ENCODE measurements at places on chromosomes 11 and 22.

DNA sequence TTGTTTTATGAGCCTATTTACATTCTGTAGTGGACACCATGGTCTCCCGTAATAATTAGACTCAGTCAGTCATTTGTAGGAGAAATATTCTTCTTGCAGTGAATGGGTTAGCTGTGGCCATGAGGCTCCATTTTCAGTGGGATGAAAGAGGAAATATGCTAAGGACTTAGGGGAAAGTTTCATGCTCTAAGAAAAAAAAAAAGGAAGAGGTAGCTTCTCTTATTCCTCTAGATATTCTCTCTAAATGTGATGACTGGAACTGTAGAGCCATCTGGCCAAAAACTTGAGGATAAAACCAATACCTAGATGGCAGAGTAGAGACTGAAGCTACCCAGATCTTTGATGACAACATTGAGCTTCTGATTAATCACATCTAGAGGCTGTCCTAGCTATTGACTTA, 75.8 kb upstream of the SESN3 start:
- DNase-seq: no peak

GRCh38 chr22:29838599-29838956, 504 bp upstream of the ASCC2 start:
- DNase-seq: no peak

DNA sequence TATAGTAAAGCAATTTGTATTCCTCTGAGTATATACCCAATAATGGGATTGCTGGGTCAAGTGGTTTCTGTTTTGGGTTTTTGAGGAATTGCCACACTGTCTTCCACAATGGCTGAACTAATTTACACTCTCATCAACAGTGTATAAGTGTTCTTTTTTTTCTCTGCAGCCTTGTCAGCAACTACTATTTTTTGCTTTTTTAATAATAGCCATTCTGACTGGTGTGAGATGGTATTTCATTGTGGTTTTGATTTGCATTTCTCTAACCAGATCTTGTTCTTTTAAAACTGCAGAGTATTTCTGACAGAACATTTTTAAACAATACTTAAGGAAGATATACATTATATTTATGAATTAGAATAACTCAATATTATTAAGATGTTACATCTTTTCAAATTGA, 1140.5 kb upstream of the CNTN5 start:
- DNase-seq: no peak

DNA sequence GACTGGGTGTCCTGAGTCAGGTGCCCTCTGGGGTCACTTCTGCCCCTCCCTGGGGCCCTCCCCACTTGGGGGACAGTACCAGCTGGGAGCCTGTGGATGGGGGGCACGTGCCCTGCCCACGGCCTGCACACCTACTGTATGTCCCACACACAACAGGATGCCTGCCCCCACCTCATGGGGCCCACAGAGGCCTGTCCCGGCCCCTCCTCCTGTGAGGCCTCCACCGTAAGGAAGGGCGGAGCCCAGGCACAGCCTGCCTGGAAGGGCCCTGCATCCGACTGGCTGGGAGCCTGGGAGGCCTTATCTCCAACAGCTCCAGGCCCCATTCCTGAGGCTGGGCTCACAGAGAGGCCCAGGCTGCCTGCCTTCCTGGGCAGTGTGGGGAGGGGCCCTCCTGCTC, 47.8 kb downstream of the BRSK2 start:
- DNase-seq: no peak

GRCh38 chr11:70122490-70123198, 44.5 kb downstream of the ANO1 start:
- no peak for DNase-seq

GRCh38 chr22:50521710-50522109, 3.7 kb downstream of the SCO2 start:
- no peak for DNase-seq

GRCh38 chr11:119533921-119534736, 111.2 kb upstream of the THY1 start:
- DNase-seq: peak; percentile 76

DNA sequence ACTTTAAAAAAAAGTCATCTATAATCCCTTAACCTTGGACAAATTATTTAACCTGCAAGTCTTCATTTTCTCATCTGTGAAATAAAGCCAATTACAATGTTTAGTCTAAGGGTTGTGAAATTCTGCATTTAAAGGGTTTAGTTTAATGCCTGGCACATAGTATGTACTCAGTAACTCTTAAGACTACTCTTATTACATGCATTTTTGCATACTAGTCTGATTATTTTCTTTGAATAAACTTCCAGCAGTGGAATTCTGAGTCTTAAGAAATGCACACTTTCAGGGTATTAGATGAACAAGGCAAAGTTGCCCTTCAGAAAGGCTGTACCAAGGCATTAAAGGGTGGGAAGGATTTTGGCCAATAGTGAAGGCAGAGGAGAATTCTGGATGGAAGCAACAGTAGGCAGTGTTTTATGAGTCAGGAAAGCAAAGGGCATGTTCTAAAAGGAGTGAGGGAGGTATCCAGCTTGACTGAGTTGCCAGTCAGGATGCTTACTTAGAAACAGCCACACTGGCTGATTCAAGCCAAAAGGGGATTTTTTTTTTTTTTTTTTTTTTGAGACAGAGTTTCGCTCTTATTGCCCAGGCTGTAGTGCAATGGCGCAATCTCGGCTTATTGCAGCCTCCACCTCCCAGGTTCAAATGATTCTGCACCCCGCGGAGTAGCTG, 50.5 kb downstream of the SWAP70 start:
- no peak for DNase-seq

DNA sequence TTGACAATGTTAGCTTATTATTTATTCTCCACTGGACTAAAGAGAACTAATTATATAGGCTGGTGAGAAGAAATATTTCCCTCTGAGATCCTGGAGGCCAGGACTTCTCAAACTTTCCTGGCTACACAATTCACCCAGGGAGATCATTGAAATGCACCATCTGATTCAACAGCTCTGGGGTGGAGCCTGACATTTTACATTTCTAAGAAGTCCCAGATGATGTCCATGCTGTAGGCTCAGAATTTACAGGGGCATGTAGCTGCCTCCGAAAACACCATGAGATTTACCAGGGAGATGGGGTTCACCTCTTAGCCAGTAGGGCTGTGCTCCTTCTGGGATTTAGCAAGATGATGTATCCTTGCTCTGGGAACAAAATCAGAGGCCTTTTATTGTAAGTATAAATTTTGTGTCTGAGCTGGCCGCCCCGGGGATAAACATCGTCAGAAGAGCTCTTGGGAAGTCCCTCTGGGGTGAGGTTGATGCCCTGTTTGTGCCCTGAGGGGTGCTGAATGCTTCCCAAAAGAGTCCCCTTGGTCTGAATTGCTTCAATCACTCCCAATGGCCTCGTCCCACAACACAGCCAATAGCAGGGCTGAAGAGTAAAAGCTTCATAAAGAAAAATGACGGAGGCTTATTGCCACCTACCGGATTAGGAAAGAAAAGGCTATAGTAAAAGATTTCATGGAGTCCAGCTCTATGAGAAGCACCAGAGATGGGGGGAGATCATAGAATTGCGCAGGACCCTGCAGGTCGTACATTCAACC, 33.4 kb upstream of the API5 start:
- DNase-seq: no peak

DNA sequence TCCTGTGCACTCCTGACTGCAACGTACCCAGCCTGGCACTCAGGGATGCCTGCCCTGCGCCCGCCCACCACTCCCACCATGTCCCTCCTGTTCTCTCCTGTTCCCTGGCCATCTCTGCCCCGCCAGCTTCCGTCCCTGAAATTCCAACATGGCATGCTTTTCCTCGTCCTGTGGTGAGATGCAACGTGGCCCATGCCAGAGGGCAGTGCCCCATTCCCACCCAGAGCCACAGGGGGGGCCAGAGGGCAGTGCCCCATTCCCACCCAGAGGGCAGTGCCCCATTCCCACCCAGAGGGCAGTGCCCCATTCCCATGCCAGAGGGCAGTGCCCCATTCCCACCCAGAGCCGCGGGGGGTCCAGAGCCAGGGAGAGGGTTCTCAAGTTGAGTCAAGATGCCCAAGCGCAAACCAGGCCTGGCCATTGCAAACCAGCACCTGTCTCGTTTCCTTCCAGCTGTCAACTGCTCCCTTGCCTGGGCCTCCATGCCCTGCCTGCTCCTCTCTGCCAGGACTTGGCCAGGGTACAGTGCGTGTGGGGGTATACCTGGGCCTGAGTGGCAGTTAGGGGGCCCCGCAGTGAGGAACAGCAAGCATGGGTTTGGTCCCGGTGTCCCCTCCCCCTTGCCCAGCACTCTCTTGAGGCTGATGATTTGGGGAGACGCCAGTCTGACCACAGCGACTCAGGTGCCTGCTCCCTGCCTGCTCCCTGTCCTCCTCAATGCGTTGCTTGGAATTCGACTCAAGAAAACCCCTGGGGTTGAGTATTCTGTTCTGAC, 14.6 kb downstream of the B3GAT1 start:
- no peak for DNase-seq

GRCh38 chr11:65172600-65172999, 2.6 kb downstream of the SPDYC start:
- no peak for DNase-seq

DNA sequence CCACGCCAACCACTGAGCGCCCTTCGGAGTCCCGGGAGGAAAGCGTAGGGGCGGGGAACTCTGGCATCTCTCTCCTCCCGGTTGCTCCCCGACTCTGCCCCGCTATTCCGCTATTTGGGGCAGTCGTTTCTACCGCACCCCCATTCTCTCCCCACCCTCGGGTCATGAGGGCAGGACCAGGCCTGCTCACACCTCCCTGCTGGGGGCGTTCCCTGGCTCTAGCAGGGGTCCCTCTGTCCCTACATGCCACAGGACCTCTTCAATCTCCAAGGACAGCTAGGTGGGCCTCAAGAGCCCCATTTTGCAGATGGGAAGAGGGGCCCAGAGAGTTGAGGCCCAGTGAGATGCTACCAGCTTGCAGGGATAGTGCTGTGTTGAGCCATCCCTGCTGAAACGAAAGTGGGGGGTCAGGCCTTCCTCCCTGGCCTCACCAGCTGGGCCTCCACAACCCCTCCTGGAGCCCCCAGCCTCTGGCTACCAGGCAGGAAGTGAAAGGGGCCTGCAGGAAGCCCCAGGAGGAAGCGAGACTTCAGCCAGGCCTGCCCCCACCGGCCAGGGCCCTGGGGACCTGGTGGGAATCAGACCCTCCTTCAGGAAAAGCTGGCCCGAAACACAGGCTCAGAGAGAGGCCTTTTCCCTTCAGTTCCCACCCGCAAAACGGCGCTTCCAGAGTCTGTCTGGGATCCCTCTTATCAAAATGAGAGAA, 5.5 kb upstream of the SHISA8 start:
- DNase-seq: no peak

DNA sequence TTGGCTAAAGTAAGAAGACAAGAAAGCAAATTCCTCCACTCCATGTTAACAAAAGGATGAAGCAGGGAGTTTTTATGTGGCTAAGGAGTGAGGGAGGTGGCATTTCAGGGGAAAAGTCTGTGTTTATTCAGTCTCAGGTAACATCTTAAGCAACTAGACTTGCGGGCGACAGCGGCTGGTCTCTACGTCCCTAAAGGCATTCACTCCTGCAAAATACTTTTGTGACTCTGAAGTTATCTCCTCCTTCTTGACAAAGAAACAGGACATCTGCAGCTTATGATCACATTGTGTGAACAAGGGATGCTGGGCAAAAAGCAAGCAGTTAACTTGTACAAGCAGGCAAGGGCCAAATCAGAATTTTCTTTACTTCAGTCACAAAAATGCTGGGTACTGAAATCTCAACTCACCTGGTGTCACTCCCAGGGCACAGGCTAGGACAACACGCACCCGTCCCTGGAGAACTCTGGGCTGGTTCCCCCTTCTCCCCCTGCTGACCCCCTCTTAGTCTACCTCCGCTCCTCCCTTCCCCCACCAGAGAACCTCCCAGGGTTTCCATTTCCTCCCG, 38.3 kb downstream of the IGLL5 start:
- no peak for DNase-seq

DNA sequence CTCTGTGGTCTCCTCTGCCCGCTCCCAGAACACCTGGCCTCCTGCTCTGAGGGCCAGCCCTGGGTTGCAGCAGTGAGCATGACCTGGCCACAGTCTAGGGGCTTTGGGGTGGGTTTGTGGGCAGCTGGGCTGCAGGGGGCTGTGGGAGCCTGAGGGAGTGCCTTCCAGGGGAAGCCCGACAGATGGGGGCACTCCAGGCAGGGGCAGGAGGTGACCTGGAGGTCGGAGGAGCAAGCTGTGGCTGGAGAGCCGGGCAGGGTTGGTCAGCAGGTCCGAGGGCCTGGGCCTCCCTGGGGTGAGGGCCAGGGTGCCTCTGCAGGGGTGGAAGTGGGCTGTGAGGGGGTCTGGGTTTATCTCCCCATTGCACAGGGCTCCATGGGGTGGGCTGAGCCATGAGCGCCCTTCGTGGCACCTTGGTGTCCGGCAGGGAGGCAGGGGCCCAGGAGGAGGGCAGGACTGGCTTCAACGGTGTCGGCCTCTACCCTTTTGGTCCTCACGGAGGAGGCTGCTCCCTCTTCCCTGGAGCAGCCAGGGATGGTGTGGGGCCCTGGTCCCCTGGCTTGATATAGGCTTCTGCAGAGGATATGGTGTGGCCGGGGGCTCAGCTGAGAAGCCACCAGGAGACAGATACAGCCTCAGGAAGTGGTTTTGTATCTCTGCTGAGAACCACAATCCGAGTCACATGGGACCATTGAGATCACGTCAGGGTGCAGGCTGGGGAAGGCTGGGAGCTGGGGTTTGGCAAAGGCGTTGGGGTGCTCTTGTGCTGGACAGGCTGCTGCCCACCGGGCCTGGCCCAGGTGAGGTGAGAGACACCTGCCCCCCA, 22.3 kb downstream of the KCNQ1 start:
- DNase-seq: peak; percentile 53

DNA sequence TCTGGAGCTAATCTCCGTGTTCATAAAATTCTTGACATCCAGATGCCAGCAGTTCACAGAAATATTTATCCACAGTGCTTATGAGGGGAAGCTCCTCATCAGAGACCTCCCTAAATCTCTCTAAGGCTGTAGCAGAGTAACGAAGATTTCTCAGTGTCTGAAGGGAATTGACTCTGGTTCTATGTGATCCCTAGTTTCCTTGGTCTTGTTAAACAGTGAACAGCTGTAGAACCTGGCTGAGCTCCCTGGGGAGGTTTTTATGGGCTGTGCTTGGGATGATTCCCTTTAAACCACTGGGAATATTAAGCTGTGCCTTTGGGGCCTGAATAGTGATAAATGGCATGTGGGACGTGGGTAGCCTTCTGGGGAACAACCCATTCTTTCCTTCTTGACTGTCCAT, 43.7 kb upstream of the ARHGAP20 start:
- no peak for DNase-seq

- DNase-seq: no peak
Observed at GRCh38 chr22:23223569-23224317, 43.4 kb downstream of the BCR start.

DNA sequence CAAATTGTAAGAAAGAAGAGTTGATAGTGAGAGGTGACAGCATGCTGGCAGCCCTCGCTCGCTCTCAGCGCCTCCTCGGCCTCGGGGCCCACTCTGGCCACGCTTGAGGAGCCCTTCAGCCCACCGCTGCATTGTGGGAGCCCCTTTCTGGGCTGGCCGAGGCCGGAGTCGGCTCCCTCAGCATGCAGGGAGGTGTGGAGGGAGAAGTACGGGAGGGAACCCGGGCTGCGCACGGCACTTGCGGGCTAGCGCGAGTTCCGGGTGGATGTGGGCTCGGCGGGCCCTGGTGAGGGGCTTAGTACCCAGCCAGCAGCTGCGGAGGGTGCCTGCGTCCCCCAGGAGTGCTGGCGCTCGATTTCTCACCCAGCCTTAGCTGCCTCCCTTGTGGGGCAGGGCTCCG, 539.7 kb upstream of the CCDC179 start:
- DNase-seq: no peak

Data from right atrium auricular region (tissue), 2 donors.